ENCODE measurements at places on chromosomes 1 and 21.

- DNase-seq, result no peak
Measured at GRCh38 chr1:71668065-71668464, 587.2 kb upstream of the ZRANB2 start.

GRCh38 chr1:168498159-168498631, 45.6 kb downstream of the XCL2 start:
- peak; percentile 29 for DNase-seq

GRCh38 chr1:246789454-246790339, 65.5 kb downstream of the SCCPDH start:
- no peak for DNase-seq

DNA sequence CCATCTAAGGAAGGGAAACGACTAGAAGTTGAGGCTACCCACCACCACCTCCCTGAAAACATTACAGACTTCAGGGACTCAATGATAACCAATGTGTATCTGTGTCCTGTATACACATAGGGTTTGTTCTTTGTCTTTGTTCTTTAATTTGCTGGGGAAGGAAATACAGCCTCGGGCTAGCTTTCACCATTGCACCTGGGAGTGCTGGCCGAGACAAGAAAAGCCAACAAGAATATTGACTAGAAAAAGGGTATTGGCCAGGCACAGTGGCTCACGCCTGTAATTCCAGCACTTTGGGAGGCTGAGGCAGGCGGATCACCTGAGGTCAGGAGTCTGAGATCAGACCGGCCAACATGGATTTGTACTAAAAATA, 50.4 kb downstream of the MDM4 start:
- DNase-seq, result no peak

- no peak for DNase-seq
Measured at GRCh38 chr21:44835647-44835973, 17.7 kb upstream of the SUMO3 start.

GRCh38 chr1:24970399-24970753, 40.3 kb upstream of the RUNX3 start:
- peak; percentile 35 for DNase-seq

DNA sequence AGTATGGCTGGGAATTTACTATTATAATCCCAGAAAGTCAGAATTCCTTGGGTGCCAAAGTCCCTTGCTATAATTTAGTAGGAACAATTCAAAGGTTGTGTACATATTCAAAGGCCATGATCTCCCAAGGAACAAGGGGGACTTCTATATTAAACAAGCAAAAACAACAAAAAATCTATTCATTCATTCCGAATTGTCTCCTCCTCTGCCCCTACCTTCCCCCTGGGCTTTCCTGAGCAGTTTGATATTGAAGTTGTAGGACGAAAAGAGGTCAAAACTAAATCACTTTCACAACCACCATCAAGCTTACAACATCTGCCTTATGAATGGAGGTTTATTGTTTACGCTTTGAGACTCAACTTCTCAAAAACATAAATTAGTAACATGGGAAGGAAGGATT, 35.3 kb upstream of the SOD1 start:
- DNase-seq, result no peak

DNA sequence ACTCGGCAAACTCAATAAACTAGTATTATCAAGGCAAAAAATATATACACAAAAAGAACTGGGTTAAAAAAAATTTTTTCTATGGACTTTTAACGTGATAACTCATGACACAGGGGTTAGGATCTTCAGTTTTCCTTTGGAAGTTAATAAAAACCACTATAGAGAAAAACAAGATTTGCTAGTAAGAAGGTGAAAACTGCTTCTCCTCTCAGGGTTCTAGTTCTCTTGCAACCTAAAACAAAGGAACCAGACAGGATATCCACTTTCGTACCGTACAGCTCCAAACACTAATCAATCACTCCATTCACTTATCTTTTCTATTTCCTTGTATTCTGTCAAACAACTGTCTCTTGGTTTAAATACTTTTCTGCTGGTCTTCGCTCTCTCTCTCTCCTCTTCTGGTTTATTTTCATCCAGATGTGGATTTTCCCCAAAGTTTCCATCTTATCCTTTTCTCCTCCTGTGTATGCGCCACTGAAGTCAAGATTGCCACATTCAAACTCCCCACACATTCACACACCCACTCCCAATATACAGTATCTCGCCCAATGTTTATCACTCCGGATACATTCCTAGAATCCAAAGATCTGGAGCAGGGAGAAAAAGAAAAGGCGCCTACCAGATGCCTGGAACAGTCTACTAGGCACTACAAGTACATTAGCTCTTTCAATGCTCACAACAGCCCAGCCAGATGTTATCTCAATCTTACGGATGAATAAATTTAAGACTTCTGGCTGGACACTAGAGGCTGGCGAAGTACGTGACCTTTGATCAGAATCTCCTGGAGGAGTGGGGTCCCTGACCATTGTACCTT, 775 bp upstream of the PRPF38B start:
- DNase-seq, result no peak

DNA sequence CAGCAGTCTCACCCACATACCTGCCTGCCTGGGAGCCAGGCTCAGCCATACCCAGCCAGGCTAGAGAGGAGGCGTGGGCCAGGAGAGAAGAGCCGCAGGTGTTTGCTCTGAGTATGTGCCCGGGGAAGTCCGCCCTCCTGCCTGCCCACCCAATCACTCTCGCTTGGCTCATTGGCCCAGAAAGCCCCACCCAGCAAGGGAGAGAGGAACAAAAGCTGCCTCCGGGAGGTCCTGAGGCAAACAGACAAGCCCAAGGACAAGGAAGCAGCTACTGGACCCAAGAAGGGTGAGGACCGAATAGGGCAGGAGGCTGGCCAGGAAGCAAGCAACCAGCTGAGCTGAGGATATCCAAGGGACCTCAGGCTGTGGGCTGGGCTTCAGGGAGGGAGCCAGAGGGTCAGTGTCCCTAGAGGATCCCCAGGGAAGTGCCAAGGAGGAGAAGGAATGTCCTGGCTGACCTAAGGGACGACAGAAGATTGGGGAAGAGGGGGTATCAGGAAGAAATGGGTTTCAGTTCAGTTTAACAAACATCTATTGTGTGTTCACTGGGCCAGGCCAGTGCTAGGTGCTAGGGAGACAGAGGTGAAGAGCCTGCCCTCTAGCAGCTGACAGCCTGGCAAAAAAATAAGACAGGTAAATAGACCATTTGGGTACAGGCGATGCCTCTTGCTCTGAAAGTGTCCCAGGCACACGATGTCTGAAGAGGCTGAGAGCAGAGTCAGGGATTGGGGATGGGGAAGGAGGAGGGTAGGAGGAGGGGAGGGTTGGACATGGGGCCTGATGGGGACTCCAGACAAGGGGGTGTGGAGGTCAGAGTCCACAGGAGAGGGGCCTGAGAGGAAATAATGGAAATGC, at the start of gene GJB4:
Gene GJB4, plus strand, starts transcription at position 238 of the 855 bp plus-strand sequence. CDS start 1,515 bp downstream, outside the sequence.
- no peak for DNase-seq

- DNase-seq, result no peak
Measured at GRCh38 chr21:15667819-15668218, 62.0 kb upstream of the USP25 start.

- DNase-seq, result no peak
Measured at GRCh38 chr1:47927165-47927564, 70.0 kb downstream of the TRABD2B start.

DNA sequence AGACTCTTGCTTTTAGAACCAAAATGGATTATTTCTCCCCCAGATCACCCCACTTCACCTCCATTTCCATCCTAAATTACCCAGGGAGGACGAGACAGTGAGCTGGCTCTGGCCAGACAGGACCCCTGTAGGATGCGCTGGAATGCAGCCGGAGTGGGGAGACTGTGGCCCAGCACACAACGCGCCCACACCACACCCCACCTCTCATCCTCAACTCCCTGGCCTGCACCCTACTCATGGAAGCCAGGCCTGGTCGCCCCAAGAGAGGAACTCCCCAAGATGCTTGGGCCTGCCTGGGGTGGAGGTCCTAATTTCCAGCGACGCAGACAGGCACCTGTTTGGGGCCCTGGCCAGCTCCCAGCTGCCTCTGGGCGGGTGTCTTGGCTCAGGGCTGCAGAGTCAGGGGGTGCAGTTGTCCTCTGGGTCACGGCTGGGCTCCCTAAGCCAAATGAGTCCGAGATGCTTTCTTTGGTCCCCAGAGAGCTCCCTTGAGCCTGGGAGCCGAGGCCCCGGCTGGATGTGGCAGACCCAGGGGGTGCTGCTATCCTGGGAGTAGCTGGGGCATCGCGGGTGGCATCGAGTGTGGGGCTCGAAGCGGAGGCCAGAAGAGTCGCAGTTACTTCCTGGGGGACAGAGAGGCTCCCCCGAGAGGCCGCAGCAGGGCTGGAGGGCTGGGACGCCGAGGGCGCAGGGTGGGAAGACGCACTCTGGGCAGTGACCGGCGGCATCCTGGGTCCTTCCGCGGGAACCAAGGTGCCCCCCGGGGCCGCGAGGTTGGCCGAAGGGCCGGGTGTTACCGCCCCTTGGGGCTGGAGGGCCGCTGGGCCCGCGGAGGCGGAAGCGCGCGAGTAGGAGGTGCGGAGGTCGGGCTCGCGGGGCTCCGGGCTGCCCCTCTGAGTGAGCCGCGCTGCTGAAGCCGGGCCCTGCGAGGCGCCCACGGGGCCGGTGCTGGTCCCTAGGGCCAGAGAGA, 10.4 kb downstream of the CLEC20A start:
- no peak for DNase-seq

DNA sequence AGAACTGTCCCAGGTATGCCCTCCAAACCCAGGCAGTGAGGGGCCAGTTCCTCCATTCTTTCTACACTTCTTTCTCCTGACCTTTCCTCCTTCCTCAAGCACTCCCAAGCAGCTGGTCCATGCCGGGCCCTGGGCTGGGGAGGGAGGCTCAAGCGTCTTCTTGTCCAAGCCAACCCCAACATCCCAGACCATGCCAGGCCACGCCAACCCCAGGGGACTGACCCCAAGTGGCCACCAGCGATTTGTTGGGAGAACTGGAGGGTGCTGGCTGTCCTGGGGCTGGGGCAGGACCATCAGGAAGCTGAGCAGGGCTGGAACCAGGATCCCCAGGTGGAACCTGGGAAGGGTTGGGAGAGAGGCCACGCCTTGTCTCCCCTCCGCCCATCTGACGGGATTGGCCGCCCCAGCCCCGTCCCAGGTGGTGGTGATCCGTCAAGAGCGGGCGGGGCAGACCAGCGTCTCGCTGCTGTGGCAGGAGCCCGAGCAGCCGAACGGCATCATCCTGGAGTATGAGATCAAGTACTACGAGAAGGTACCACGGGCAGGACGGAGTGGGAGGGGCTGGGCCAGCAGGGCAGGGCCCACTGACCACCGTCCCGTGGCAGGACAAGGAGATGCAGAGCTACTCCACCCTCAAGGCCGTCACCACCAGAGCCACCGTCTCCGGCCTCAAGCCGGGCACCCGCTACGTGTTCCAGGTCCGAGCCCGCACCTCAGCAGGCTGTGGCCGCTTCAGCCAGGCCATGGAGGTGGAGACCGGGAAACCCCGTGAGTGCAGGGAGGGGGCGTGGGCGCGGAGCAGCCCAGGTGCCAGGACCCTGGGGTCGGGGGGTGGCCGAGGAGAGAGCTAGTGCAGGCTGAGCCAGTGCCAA, 29.9 kb downstream of the EPHA8 start:
- DNase-seq, result no peak

DNA sequence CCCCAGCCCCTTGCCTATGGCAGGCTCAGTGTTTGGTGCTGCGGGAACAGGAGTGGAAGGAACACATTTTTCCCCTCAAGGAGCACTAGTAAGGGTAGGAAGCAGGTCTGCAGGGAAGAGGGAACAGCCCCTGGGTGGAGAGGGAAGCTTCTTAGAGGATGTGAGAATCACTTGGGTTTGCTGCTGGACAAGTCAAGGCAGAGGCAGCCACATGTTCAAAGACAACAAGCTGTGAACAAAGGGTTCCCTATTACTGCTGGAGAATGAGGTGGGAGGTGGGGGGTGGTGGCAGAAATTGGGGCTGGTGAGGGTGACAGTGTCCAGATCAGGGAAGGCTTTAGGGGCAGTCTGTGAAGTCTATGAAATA, 24.8 kb upstream of the CITED4 start:
- no peak for DNase-seq

GRCh38 chr1:58592522-58593134, 15.6 kb upstream of the TACSTD2 start:
- DNase-seq, result peak; percentile 87

GRCh38 chr1:205128050-205128449, 6.3 kb upstream of the RBBP5 start:
- DNase-seq, result peak; percentile 8

GRCh38 chr1:20035114-20035513, 34.9 kb upstream of the PLA2G5 start:
- DNase-seq, result no peak

GRCh38 chr1:168466714-168467131, 77.1 kb downstream of the XCL2 start:
- no peak for DNase-seq

- no peak for DNase-seq
Measured at GRCh38 chr1:40185951-40186864, 25.0 kb downstream of the RLF start.

DNA sequence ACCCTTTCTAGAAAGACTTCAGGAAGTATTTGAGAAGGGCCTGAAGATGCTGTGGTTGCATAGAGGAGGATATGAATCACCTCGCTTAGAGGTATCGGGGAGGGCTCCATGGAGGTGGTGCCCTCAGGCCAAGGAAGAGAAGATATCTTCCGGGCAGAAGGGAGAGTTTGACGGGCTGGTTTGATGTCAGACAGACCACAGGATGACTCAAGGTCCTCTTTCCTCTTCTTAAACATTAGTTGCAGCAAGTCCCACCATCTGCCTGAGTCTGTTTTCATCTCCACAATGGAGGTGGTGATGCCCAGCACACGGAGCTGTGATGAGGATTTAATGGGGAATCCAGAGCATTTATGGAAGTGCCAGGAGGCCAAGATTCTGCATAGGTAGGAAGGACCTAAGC, 25.1 kb upstream of the RUNX3 start:
- peak; percentile 62 for DNase-seq

GRCh38 chr1:186828611-186829454, at the start of gene PLA2G4A:
Gene PLA2G4A, plus strand, starts transcription at chr1:186828949. Its CDS starts 25,406 bp downstream, at chr1:186854355.
- peak; percentile 86 for DNase-seq

DNA sequence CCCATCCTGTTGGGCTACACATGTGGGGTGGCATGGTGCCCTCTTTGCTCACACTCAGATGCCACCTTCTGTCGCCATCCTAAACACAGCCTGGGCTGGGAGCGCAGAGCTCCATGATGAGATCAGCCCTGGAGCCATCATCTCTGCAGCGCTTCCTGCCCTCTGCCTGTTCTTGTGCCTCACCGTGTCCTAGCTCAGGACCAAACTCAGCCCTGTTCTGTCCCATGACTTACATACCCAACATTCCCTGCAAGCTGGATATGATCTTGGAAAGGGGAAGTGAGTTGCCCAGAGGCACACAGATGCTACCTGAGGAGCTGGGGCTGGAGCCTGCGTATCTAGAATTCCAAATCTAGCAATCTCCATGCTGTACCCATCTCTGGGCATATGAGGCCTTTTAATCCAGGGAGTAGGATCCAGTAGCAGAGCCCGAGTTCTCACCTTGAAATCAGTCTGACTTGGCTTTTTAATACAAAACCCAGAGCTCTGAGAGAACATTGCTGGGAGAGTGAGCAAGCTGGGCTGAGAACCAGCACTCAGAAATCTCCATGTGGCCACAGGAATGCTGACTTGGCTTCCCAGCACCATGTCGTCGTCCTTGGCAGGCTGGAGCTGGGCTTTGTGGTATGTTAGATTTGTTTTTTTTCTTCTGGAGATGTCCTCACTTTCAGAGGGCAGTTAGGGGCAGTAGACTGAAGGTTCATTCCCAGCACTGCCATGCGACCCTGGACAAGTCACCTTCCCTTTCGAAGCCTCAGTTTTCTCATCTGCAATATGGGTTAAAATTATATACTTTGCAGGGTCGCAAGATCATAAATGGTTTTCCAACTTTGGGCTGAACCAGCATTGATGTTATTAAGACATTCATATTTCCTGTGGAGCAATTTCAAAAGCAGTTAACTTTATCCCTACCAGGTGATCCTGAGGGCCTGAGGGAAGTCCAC, 2.6 kb downstream of the ALPL start:
- DNase-seq, result peak; percentile 96

GRCh38 chr1:238778113-238778512, 608.3 kb upstream of the CHRM3 start:
- no peak for DNase-seq
